NCI-H1436 treated with DMSO at 0.1 percent for 48 hours (cell line): ENCODE measurements at places on chromosomes 2 and 18.

GRCh38 chr2:158561054-158561453, 104.3 kb downstream of the PKP4 start:
- DNase-seq, result no peak

- DNase-seq, result no peak
Observed at GRCh38 chr2:126899616-126900185, 1.0 kb downstream of the TEX51 start.

DNA sequence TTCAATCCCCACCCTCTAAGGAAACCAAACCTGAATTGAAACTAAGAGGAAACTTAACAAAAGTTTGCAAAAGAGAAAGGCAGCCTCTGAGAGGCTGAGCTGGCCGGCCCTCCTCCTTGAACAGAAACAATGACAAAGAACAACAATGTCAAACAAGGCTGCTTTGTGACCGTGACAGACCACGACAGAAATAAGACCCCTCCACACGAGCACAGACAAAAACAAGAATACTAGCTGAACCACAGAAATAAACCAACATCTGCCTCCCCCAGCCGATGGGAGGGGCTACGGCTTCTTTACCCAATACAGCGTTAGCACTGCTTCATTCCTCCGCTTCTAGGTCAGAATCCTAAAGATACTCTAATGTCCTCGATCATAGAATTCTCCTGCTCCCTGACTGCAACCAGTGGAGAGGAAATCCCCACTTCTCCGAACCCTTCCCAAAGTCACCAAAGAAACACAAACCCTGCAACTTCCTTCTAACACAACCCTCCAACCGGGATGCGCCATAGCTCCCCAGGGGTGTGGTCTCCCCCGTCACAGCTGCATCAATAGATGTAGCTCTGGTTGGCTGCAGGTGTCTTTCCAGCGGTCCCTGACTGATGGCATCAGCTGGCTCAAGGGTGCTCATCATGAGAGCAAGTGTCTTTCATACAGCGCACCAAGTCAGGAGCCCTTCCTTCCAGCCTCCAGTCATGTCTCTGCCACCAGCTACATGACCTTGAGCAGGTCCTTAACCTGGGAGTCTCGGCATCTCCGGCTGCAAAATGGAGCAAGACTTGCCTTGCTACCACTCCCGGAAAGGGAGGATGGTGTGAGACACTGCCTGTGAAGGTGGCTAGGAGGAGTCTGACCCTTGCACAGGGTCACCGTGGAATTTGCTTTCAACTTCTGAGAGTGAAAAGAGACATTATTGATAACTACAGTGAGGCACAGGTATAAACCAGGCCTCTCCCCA, 198.6 kb downstream of the HAUS1 start:
- DNase-seq, result no peak

DNA sequence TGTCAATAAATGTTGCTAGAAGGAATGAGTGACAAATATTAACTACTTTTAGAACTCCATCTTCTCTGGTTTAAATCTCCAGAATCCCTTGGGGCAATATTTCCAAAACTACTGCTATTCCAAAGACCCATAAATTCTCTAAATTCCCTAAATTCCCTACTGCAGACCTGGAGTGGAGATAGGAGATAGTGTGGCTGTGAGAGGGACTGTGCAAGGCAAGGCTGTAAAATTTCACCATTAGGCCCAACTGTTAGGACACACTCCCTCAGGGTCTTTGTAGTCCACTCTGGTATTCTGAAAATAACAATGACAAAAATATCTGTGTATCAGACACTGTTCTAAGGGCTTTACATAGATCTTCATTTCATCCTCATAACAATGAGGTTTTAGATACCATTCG, 67.9 kb downstream of the MYL12B start:
- DNase-seq, result no peak

DNA sequence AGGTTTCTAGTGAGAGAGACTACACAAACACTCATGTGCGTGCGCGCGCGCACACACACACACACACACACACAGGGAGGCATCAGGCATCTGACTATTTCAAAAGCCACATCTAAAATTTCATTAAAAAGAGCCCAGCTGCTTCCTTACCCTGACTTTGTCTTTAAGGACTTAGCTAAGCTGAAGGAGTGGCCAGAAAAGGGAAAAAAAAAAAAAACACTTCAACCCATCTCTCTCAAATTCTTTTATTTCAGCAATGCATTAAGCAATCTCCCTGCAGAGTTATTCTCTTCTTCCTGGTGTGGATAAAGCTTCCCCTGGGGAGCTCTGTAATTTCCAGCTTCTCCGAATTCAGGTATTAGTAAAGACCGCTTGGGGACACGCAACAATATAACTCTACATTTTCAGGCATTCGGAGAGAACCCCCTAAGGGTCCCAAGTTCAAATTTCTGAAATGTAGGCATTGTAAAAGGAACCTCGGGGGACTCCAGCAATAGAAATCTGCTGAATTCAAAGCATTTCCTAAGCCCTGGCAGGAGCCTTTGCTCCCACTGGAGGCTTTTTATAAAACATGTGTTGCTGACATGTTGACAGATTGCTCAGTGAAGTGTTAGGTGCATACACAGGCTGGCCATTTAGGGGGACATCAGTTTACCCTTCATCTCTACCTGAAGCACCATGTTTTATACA, 67.0 kb downstream of the ZNF521 start:
- no peak for DNase-seq

DNA sequence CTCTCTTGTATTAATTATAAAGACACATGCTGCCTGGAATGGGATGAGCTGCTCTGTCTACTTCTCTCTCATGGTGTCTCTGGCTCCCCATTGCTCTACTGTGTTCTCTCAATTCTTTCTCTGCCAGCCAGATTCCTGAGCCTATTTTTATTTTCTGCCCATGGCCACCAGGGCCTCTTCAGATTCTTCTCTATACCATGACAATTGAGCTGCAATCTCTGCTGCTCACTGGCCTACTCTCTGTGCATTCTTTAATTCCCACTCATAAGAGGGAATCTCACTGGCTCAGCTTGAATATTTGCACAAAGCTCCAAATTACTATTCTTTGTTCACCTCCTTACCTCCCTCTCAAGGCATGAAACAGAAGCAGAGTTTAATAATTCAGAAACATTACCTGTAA, 161.4 kb upstream of the GULP1 start:
- no peak for DNase-seq

- no peak for DNase-seq
Observed at GRCh38 chr2:141767051-141767450, 363.8 kb downstream of the LRP1B start.

- no peak for DNase-seq
Observed at GRCh38 chr2:48113767-48114166, 207.5 kb upstream of the FBXO11 start.

DNA sequence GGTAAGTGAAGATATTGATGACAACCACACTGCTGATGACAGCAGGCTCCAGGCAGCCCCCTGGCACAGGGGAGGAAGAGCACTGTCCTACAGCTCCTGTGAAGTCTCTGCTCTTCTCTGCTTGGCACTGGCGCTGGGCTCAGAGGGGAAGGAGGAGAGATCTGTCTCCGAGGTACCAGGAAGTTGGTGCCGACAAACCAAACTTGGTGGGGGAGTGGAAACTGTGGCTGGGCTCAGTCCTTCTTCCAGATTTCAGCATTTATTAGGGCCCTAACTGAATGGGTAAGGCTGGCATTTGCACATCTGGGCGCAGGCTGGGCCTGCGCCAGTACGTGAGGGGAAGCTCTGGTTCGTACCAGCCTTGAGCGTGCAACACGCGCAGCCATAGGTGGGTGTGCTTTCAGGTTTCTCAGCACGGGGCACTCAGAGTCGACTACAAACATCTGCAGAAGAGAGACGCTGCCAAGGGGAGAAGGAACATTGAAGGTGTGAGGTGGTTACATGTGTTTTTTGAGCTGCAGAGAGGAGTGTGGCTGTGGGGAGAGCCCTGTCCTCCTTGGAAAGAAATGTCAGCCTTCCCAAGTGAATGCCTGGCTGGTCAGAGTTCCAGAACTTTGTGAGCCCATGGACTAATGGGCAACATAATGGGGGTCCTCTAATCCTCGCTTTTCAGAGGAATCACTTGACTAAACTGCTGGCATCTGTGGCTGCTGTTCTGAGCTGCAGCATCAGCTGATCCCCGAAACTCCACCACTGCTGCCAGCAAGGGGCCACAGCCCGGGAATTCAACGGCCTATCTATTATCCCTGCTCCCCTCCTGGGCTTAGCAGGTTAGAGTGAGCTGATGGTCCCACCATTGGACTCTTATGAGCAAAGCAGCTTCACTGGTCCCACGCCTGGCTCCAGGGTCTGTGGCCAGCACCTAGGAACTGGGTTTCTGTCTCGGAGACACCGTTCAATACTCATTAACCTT, 55.2 kb upstream of the SEMA4C start:
- no peak for DNase-seq

DNA sequence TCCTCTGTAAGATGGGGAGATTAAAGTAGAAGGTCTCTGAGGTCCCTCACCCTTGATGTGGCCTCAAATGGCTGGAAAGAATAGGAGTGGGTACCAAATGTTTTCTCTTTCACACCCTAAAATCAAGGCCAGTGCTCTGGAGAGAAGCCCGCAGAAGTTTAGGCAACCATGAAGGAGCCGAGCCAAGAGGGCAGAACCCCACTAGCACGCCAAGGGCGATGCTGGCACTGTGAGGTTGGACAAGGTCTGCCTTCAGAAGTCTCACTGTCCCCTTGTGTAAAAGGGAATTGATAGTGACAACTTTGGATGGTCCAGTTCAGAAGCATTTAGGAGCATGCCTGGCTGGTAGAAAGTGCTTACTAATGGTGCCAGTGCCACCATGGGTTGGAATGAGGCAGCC, 16.3 kb upstream of the OTOF start:
- DNase-seq, result no peak

GRCh38 chr2:226792155-226792881, 7.3 kb downstream of the IRS1 start:
- no peak for DNase-seq

- DNase-seq, result no peak
Observed at GRCh38 chr2:106105151-106105922, 88.8 kb downstream of the UXS1 start.

DNA sequence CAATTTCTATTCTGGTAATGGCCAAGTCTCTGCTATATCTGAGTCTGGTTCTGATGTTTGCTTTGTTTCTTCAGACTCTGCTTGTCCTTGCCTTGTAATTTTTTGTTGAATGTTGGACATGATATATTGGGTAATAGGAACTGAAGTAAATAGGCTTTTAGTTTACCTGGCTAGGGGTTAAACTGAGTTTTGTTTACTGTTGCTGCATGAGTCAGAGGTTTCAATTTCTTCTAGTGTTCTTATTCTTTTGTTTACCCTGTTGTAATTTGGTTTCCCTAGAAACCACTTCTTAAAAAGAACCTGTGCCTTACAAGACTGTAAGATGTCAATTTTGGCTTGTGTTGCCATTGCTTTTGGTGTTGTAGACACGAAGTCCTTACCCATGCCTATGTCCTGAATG, 285.0 kb upstream of the KCNH7 start:
- no peak for DNase-seq

DNA sequence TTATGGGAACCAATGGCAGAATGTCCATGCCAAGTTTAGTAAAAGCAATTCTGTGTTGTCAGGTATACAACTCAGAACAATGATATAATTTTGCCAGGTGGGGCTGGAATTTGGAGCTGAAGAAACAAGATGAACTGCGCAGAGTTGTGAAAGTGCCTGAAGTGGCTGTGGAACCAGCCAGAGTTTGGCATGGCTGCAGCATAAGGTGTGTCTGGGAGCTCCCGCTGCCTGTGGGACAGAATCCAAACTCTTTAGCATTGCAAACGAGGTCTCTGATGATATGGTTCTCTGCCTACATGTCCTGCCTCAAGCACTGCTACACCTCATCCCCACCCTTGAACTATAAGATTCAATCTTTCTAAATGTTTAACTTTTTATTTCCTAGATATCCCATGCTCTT, 909.7 kb downstream of the EPHA4 start:
- DNase-seq, result no peak

DNA sequence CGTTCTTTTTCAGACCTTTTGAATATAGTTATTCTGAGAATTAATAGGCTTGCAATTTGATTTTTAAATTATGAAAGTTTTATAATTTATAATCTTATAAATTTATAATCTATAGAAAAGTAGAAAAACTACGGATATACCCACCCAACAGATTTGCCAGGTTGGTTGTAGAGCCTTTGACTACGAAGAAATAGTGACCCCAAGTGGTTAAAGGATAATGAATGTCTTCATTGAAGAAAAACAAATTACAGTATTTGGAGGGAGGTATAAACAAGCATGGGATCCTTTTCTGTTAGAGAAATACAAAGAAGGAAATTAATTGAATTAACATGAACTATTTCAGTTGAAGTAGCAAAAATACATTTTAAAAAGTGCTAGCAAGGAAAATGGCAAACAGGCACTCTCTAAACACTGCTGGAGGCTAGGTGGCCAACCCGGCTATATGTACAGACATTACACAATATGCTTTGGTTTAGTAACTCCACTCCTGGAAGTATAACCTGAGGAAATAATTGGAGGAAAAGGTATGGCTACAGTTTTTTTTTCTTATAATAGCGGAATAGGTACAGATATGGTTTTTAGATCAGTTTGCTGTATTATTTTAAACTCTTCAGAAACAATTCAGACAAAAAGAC, 110.9 kb downstream of the MIB1 start:
- no peak for DNase-seq

- DNase-seq, result peak; percentile 26
Observed at GRCh38 chr18:79466591-79466990, 70.9 kb downstream of the NFATC1 start.

- no peak for DNase-seq
Observed at GRCh38 chr2:162172802-162173370, 20.8 kb upstream of the GCG start.
